Stimulated activated CD4-positive, alpha-beta T cell treated with anti-CD3 and anti-CD28 coated beads, Interleukin-12 subunit alpha, Interleukin-12 subunit beta, amount 100 ng/mL, for 24 hours (primary cell): ENCODE measurements at places on chromosomes 16 and 17.

DNA sequence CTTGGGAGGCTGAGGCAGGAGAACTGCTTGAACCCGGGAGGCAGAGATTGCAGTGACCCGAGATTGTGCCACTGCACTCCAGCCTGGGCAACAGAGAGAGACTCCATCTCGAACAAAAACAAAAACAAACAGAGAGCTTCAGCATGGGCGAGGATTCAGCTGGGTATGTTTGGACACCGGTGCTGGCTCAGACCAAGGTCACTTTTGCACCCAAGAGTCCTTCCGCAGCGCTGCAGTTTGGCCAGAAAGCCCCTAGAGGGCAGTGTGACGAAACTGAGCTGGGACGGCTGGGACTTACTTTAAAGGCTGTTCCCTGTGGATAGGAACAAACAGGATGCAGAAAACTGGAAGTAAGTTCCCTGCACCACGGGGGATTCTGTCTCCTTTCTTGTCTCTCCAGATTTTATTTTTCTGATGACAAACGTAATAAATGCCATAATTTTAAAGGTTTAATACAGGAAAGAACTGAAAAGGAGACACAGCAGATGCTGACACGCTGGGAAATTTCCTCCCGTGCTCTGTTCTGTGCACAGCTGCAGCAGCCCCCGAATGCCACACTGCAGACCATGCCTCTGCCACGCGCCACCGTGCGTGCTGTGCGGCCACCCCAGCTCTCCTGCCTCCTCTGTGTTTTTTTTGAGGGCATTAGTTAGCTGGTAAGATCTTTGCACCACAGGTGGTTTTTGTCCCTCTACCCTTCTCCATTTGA lies 25.2 kb upstream of the USP36 start:
- peak; percentile 40 for DNase-seq

DNA sequence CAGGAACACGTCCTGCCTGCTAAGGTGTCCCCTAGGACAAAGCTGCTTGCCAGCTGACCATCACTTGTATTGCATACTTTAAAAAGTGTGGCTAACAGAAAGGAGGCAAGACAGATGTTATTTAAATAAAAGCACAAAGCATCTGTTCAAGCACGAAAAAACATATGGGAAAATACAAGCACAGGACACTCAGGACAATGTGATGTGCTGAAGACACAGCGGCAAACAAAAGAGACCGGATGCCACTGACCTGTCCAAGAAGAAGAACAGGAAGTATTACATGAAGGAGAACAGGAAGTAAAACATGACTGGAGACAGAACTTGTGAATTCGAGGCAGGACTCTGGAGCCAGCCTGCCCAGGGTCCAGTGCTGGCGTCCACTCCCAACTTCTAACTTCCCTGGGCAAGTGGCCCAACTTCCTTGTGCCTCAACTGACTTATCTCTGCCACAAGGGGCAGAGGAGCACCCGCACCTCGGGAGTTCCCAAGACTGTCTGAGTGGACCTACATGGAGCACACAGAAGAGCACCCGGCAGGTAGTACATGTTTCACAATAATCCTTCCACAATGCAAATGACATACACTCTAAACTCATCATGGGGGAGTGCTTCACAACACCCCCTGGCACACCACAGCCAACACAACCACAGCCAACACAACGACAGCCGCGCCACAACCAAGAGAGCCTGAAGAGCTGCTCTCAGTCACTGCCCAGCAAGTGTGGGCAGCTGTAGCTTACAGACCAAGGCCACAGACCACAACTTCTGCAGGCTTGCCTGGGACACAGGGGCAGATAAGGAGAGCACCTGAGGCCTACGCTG lies 36.6 kb downstream of the ANKRD11 start:
- no peak for DNase-seq

- no peak for DNase-seq
Observed at GRCh38 chr16:21097151-21097550, 53.5 kb downstream of the DNAH3 start.

- DNase-seq = no peak
Observed at GRCh38 chr16:55047903-55048497, 117.3 kb downstream of the IRX5 start.

- DNase-seq = no peak
Observed at GRCh38 chr16:29898804-29899515, 390 bp downstream of the SEZ6L2 start.

DNA sequence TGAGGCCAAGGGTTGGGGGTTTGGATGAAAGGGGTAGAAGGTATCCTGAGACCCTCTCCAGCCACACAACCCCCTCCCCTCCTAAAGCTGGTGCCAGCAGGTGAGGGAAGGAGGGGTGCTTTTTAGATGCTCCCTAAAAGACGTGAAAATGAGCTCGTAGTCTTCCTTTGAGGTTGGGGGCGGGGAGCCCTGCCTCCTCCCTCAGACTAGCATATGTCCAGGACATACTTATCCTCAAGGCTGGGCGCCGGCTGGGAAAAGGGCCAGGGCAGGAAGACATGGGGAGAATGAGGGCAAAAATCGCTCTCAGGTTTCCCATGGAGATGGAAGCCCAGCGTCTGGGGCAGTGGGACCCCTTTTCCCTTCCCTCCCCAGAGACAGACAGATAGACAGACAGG lies 26.7 kb downstream of the SRCIN1 start:
- no peak for DNase-seq

DNA sequence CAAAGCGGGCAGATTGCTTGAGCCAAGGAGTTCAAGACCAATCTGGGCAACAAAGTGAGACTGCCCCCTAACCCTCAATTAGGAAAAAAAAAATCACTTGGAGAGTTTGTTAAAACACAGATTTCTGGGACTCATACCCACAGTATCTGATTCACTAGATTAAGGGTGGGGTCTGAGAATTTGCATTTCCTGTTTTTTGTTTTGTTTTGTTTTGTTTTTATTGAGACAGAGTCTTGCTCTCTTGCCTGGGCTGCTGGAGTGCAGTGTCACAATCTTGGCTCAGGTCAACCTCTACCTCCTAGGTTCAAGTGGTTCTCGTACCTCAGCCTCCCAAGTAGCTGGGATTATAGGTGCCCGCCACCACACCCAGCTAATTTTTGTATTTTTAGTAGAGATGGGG lies 1.1 kb downstream of the HEATR9 start:
- DNase-seq = no peak

GRCh38 chr16:55575496-55575895 lies 9.0 kb downstream of the CAPNS2 start:
- no peak for DNase-seq

DNA sequence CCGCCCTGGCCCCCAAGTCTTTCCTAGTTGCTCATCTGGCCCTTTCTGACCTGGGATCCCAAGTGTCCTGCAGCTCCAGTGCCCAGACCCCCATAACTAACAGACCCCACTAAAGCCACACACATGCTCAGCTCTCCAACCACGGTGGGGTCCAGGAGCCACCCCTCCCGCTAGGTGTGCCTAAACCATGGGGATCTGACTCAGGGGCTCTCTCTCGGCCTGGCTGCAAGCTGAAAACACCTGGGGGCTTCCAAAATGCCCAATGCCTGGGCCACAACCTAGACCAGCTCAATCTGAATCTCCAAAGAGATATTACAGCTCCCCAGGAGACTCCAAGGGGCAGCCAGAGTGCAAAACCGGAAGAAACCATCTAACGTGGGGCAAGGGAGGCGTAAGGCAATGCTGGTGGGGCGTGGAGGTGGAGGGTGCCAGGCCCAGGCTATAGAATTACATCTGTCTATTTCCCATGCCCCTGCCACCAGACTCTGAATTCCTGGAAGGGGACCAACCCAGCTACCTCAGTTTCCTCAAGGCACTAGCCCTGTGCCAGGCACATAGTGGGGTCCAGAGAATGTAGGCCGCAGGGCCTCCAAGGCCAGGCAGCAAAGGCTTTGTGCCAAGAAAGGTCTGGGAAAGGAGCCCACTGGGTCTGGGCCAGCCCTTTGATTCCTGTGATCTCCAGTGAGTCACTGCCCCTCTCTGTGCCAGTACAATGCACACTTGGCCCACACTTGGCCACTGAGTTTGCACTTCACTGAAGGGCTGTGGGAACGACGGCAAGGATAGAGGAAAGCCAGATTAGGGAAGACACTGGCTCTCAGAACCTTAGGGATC lies 3.3 kb downstream of the CD2BP2 start:
- no peak for DNase-seq

DNA sequence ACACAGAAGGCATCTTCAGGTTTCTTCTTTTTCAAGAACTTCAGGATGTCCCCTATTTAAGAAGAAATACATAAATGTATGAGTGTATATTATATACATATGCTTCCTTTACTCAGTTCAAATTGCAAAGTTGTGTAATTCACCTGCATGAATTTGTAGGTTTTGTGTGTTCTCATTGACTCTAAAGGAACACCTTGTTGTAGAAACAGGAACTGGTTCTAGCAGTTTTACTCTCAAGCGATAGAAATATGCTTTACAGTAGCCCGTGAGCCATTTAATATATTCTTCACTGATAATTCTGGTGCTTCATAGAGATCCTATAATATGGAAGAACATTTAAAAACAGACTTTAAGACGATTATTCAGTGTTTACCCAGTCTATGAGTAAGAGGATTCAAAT lies 53.3 kb upstream of the LRRC37A3 start:
- no peak for DNase-seq

DNA sequence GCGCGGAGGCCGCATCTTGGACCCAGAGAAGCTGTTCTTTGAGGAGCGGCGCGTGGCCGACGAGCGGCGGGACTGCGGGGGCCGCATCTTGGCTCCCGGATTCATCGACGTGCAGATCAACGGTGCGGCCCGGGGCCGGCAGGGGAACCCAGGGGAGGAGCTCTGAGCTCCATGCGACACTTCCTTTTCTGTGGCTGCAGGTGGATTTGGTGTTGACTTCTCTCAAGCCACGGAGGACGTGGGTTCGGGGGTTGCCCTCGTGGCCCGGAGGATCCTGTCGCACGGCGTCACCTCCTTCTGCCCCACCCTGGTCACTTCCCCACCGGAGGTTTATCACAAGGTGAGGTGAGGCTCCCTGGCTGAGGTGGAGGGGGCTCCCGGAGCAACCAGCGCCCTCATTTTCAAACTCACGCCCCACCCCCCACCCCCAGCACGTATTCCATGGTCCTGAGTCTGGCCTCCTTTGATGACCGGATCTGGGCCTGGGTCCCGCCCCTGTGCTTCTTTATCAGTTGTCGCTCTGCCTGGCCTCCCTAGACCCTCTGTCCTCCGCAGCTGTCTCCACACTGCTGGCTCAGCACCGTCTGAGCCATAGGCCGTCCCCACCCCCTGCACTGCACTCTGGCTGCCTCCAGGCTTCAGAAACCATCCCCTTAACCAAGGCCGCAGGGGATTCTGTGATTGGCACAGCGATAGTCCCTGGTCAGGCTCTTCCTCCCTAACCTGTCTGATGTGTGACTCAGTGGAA lies 787 bp downstream of the AMDHD2 start:
- DNase-seq = no peak

DNA sequence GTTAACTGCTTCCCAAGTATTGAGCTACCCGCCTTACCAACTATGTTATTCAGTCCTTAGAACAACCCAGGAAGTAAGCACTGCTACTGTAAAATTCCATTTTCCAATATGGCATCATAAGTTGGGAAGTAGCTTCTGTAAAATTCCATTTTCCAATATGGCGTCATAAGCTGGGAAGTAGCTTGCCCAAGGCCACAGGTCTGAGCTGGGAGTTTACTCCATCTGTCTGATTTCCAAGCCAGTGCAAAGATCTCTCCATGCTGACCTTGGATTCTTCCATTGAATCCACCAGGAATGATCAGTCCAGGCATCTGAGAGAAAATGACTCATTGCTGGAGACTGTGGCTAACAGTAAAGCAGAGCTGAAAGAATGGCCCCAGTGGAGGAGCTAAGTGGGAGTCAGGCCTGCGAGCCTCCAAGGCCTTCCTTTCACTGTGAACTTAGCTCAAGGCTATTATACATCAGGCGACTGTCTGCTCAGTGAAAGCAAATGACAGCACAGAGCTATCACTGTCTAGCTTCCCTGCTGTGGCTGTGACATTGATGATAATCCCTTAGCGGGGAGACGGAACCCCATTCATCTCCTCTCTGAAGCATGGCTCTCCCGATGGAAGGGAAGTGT lies 430.4 kb downstream of the HAPSTR1 start:
- no peak for DNase-seq

GRCh38 chr17:50421308-50422051 lies 4.5 kb upstream of the ACSF2 start:
- DNase-seq = no peak

GRCh38 chr17:81209141-81209540 lies 13.6 kb downstream of the CEP131 start:
- DNase-seq = no peak

GRCh38 chr16:1311212-1311737 lies 1.8 kb downstream of the UBE2I start:
- no peak for DNase-seq

GRCh38 chr17:81066771-81067315 lies 31.9 kb downstream of the BAIAP2 start:
- DNase-seq = no peak

- no peak for DNase-seq
Observed at GRCh38 chr16:72301523-72302236, 129.7 kb upstream of the PMFBP1 start.

DNA sequence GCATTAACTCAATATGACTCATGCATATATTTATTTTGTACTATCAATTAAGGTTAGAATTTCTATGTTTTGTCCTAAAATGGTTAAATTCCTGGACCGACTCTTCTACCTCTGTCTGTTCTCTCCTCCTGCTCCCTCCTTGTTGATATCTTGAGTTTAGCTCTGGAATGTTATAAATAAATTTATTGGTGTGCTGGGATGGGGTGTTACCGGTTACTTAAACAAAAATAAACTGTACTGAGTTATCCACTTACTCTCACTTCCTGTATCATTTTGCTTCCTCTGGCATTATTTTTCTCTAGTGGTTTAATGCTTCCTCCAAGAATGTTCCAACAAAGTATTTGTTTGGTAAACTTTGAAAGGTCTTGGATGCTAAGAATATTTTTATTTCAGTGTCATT lies 120.1 kb downstream of the ABCA8 start:
- no peak for DNase-seq

DNA sequence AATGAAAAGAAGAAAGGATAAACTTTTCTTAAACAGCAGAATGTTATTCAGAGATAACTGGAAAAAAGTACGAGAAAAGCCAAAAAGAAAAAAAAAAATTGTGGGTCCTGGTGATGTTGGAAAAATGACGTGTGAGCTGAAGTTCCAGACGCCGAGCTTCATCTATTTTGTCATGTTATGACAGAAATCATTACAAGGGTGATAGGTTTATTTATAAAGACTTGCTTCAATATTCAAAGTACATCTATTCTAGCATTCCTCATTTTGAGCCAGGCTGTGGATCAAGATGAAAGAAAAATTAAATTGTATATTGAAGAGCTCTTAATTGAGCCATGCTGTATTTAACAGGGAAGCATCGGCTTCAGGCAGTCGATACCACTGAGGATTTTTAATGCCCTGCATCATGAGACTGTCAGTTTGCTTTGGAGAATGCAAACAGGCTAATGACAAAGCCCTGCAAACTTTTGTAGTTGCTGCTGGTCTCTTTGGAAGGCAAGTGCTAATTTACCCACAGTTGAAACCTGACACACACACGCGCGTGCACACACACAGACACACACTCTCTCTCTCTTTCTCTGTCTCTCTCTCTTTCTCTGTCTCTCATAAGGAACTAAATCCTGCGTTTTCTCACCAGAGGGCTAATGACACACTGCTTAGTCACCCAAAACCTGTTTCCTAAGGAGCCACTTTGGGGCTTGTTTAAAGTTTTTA lies 110.7 kb downstream of the WWOX start:
- DNase-seq = no peak
